ENCODE measurements at places on chromosomes 6 and 20. TPM values are rescaled to one million over a fixed set of nuclear protein-coding genes. Genes with fewer than 3 reads are reported as not detected.

ADA gene
- total RNA-seq: 21.1 TPM

BMP5 gene
- 0.49 TPM for total RNA-seq

DNA sequence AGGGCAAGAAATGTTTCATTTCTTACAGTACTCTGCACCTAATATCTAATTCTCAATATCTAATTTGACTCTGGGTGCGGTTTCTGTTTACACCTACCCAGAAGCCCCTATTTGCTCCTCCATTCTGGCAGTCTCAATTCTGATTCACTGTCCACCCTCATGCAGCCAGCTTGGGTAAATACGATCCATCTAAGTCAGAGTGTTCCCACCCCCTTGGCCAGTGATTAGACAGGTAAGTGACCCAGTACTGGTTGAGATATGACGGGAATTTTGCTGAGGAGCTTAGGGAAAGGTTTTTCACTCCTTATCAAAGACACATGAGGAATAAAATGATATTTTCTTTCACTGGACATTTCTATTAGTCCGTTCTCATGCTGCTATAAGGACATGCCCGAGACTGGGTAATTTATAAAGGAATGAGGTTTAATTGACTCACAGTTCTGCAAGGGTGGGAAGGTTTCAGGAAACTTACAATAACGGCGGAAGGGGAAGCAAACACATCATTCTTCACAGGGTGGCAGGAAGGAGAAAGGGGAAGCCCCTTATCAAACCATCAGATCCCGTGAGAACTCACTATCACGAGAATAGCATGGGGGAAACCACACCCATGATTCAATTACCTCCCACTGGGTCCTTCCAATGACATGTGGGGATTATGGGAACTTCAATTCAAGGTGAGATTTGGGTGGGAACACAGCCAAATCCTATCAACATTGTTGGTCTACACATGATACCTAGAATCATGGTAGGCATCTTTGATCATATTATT lies 29.4 kb downstream of the GLO1 start:
- no peak for DNase-seq

PRKN gene
- total RNA-seq: not detected

DNA sequence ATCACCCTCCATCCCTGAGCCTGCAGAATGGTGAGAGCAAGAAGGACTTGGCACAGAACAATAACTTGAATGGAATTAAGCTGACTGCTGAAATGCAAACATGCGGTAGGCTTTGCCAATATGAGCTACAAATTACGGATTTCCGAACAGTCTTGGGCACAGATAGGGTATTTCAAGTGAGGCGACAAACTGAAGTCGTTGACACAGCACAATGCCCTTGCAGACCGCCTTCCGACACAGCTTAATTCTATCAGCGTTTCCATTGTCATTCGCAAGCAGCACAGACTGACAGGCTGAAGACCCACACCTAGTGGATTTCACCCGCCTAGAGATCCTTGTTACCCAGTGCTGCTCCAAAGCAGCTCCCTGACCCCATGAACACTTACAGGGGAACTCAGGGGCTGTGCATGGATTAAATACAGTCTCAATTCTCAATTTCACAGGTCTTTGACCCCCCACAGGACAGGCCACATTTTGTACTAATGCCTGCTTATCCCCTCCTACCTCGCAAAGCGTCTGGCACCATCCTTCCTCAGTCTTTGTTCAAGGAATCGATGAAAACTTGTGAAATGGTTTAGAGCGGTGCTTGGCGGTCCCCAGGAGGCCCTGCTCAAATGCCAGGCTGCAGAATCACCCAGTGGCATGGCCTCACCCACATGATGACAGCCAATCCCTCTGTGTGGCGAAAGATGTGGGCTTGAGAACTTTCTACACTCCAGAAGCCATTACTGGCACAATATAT lies 34.6 kb downstream of the RAMACL start:
- DNase-seq: no peak

DNA sequence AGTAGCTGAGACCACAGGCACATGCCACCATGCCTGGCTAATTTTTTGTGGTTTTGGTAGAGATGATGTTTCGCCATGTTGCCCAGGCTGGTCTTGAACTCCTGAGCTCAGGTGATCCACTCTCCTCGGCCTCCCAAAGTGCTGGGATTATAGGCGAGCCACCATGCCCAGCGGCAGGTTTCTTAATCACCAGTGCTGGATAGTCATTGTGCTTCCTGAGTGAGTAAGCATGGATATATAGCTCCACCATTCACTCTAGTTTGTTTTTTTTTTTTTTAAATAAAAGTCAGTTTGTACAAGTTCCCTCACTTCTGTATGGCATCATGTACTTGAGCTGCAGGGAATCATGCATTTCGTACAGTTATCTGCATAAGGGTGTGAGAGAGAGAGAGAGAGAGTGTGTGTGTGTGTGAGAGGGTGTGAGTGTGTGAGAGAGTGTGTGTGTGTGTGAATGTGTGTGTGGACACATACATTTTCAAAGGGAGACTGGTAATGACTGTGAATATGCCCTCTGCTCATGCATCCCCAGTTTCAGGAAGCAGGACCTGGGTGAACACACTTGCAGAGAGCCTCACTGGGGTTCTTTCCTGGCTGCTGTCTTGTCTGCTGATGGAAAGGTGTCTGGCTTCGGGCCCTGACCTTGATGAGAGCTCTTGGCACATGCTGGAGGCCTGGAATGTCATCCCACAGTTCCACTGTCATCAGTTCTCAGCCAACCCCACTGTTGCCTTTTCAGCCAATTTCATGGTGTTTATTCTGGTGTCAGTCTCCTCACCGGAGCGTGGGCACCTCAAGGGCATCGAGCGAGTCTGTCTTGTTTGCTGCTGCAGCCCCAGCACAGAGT lies 65.0 kb upstream of the XRN2 start:
- DNase-seq: no peak

DNA sequence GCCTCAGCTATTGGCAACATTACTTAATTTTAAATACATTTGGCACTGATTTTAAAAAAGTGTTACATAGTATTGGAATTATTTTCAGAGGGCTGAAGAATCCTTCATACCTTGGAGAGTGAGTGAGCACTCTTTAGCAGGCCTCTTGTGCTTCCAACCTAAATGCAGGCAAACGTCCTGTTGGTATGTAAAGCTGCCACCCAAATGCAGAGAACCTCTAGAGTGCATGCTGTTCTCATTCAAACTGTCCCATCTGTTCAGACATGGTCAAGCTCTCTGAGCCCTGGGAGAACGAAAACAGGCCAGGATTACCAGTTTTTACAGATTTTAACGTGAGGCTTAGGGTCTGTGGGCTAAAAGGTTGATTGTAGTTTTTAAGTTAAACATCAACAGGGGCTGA lies 378.0 kb upstream of the FLRT3 start:
- no peak for DNase-seq

DNA sequence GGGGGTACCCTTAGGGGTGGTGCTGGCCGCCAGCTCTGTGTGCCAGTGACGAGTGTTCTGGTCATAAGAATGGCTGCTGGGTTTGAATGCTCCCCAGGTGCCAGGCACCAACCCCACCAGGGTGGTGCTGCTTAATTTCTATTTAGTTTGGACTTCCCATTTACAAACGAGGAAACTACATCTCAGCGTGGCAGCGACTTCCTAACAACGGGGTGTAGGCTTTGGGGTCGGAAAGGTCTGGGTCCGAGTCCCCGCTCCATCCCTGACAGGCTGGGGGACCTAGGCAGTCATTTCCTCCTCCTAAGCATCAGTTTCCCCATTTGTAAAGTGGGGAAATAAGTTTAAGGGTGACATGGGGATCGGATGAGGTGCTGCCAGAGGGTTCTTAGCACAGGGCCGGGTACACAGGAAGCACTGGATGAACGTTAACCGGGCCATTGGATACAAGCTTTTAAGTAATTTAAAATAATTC lies 30.3 kb downstream of the CEBPB start:
- DNase-seq: no peak

GRCh38 chr6:13702809-13703302 lies 8.8 kb downstream of the RANBP9 start:
- no peak for DNase-seq

SMPDL3A gene
- total RNA-seq: 21.7 TPM

- no peak for DNase-seq
These were observed 5.7 kb upstream of the TENT5A start for GRCh38 chr6:81758221-81758620.

RAD21L1 gene
- not detected for total RNA-seq

DNA sequence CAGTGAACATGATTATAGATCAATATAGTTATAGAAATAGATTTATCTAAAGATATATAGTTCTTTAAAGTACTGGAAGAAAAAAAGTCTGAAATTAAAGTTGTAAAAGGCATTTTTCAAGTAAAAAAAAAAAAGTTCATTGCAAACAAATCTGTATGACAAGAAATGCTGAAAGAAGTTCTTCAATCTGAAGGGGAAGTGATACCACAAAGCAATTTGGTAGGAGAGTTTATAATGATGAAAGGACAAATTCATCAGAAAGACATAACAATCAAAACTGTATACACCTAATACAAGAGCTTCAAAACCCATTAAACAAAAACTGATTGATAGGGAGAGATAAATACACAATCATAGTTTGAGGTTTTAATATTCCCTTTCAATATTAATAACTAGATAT lies 14.1 kb downstream of the HUS1B start:
- DNase-seq: no peak

GRCh38 chr20:5267092-5267491 lies 49.7 kb downstream of the PROKR2 start:
- no peak for DNase-seq

DNA sequence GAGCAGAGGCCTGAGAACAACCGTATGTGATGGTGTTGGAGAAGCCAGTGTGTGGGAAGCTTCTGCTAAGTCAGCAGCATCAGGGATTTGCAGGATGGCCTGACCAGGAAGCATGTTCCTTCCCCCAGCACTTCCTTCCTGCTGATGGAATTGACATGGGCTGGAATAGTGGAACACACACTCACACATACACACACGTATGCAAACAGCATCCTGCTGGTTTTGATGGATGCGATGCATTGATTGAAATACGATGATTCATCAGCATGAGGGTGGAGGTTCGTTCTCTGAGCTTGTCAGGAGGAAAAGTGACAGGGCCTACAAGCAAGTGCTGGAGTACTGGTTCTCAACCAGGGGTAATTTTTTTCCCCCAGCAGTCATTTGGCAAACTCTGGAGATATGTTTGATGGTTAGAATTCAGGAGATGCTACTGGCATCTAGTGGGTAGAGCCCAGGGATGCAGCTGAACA lies 229.1 kb downstream of the NFATC2 start:
- no peak for DNase-seq

GRCh38 chr6:121531658-121532169 lies 96.3 kb downstream of the GJA1 start:
- no peak for DNase-seq

DNA sequence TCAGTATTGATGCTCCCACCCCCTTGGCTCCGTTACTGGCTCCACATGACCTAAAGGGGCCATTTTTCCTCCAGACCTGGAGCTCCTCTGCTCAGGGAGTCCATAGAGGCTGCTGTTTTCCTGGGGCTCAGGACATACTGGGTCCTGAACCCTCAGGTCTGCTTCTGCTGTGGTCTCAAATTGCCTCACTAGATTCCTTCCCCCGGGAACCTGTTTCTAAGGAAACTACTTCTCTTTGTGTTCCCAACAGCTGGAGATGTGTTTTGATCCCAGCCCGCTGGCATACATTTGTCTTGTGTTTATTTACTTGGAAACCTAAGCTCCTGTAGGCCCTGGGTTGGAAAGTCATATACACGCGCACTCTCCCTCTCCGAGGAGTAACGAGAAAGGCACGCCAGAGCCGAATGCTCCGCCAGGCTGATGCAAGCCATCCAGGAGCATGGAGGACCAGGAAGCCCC lies 222.8 kb downstream of the UST start:
- DNase-seq: no peak

- DNase-seq: no peak
These were observed 61.2 kb upstream of the CDYL start for GRCh38 chr6:4714961-4715501.

GRCh38 chr6:139490482-139490881 lies 116.0 kb upstream of the CITED2 start:
- peak; percentile 69 for DNase-seq

DNA sequence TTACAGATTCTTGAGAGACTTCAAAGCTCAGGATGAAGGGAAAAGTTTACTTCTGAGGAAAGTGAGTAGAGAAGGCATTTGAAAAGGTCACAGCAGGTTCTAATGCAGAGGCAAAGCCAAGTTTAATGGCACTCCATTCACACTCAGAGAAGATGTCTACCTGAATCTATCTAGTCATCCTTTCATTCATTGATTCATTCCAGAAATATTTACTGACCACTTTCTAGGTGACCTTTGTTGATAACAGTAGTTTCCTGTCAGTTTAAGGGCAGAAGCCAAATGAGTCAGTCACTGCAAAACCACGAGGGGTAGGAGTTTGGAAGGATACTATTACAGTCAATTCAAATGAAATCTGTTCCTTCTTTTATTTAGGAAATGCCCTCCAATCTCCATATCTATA lies 30.8 kb downstream of the FBXO5 start:
- DNase-seq: no peak

DNA sequence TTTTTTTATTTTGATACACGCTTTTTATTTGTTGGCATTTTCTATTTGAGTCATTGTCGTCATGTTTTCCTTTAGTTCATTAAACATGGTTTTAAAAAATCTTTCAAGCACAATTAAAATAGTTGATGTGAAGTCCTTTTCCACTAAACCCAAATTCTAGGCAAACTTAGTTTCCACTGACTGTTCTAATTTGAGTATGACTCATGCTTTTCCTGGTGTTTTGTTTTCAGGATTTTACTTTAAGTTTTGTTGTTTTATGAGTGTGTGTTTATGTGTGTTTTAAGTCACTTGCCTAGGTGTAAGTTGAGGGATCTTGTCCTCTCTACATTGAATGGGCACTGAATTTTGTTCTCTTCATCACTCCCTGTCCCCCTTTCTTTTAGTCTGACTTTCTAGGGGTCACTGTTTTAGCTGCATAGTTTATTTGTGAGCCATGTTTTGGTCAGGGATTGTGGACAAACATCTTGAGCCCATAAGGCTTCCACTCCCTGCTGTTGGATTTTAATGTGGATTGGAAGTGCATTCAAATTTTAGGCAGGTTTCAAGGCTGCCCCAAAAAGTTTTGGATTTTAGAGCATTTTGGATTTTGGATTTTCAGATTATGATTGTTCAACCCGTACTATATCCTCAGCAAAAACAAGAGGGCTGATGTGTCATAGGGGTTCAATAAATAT lies 94.8 kb downstream of the CDYL start:
- no peak for DNase-seq

DNA sequence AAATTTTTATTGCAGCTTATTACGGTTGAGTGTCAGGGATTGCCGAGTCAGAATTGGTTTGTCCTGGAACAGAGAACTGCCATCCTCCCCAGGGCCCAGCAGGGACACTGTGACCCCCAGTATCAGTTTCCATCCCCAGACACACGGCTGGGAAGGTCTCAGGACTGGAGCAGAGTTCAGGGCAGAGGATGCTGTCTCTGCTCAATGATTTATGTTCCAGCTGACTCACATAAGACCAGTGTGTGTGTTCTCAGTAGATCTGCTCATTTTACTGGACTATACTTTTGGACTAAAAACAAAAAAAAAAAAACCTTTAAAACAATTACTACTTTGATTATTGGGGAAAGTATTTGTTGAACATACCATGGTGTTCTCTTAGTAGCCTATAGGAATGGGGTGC lies 44.2 kb downstream of the FNDC1 start:
- no peak for DNase-seq

GRCh38 chr20:14582855-14583254 lies 245.4 kb upstream of the FLRT3 start:
- no peak for DNase-seq

LAMA4 gene
- not detected for total RNA-seq
